B cell (primary cell): ENCODE measurements at places on chromosomes 5 and 9. TPM values are rescaled to one million over a fixed set of nuclear protein-coding genes. Genes with fewer than 3 reads are reported as not detected.

- H3K36me3 ChIP-seq = no peaks in the 10 kb centered on the region
- H3K27ac ChIP-seq = no peak overlapping the region
- H3K4me1 ChIP-seq = no peaks in the 10 kb centered on the region
Observed at GRCh38 chr9:110016340-110016739, 191.6 kb downstream of the C9orf152 start.

GRCh38 chr5:150486402-150487198 is 21.3 kb upstream of the NDST1 start:
- peak overlapping the region; percentile 72 for H3K27ac ChIP-seq
- H3K4me1 ChIP-seq = peaks cover 58% of the 10 kb centered on the region
- H3K27me3 ChIP-seq = no peaks in the 10 kb centered on the region
- DNase-seq = peak; percentile 86
- no peaks in the 10 kb centered on the region for H3K36me3 ChIP-seq

DNA sequence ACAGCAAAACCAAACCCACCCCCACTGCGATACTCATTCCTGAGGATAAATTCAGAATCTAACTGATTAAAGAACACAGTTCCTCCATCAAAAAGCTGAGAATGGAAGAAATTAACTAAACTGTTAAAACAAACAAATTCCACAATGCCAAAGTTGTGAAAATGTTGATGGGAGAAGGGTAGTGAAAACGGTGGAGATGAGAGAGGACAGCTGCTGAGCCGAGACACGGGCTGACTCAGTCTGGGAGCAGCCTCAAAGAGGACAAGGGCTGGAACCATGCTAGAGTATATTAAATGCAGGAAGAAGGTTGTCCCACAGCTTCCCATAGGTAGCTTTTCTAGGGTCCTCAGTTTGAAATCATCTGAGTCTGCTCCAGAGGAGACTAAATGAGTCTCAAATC is 14.3 kb downstream of the ADAMTS12 start:
- no peaks in the 10 kb centered on the region for H3K27me3 ChIP-seq
- no peaks in the 10 kb centered on the region for H3K36me3 ChIP-seq
- no peak overlapping the region for H3K4me3 ChIP-seq
- no peak for DNase-seq

ERMP1 gene
- polyA plus RNA-seq = 4.2 and 4.9 TPM in 2 replicates
